Stimulated activated CD8-positive, alpha-beta memory T cell treated with anti-CD3 and anti-CD28 coated beads, Interleukin-4, amount 100 ng/mL, for 48 hours (primary cell): ENCODE measurements at places on chromosomes 5 and 9.

- no peak for DNase-seq
Observed at GRCh38 chr9:99602854-99603253, 218.8 kb upstream of the NR4A3 start.

DNA sequence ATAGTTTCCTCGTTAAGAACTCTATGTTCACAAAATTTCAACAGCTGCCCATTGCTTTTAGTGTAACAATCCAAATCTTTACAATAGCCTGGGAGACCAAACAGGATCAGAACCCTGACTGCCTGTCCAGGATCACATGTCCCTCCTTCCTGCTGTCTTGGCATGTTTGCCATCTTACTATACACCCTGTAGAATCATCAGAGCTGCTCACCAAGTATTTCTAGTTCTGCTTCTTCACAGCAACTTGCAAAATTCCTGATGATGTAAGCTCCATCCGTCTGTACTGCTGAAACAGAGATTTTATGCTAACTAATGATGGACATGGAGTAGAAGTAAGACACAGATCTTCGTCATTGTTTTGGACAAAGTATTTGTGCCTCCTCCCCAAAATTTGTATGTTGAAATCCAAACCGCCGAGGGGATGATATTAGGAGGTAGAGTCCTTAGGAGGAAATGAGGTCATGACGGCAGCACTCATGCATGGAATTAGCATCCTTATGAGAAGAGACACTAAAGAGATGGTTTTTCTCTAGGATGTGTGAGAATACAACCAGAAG, 464.9 kb upstream of the BRINP1 start:
- no peak for DNase-seq

- DNase-seq = no peak
Observed at GRCh38 chr5:137705106-137705505, 30.8 kb downstream of the KLHL3 start.

DNA sequence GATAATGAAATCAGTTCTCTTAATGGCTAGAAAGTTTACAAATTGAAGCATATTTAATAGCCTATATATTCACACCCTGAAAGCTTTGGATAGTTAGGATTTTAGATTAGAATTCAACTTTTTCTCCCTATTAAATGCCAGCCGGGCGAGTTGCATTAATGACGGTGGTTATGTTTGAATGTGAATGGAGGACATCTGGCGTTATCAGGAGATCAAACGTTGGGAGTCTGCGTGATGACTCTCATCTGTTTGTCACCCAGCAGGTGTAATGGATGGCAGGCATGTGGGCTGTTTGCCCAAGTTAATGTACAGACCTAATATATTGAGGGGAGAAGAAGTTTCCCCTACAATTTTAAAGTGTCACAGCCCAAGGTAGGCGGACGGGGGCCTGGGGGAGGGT, 1227.7 kb upstream of the WWC1 start:
- DNase-seq = no peak

- DNase-seq = no peak
Observed at GRCh38 chr9:7055171-7055903, 297.6 kb downstream of the KDM4C start.

DNA sequence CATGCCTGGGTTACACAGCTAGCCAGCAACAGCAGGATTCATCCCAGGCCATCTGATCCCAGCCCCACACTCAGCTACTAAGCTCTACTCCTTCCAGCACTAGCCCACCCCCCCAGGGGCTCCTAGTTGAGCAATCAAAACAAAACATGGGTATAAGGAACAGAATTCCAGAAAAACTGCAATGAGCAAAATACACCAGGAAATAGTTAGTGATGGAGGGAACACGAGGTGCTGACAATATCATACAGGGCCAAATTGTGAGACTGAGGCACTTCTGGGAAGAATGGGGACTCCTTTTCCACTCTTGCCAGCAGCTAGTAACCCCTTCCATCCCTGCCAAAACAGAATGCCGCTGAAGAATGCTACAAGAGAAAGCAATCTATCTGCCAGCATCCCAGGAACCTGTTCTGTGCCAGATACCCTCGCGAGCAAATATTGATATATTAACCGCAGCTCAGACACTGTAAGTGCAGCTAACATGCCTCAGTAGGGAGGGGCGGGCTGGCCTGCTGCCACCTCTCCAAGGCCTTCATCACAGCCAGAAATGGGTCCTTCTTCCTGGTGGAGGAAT, 161.4 kb downstream of the SLIT3 start:
- DNase-seq = no peak

DNA sequence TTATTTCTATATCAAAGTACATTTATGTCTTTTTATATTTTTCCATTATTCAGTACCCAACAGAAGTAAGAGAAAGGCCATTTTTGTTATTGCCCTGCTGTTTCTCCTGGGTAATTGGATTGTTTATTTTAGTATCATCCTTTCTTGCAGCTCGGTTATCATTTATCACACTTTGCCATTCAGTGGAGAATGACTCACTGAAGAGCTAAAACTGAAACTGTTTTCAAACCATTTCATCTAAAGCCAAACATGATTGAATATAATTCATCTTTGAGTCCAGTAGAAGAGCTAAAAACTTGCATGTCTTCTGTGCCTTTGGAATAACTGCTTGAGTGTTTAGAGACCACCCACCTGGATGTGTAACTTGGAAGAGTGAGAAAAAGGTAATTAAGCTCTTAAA, 139.5 kb upstream of the PRDM9 start:
- DNase-seq = no peak

- DNase-seq = no peak
Observed at GRCh38 chr5:82276800-82277612, 1.1 kb downstream of the RPS23 start.

- DNase-seq = no peak
Observed at GRCh38 chr9:122144836-122145591, 14.6 kb downstream of the NDUFA8 start.

GRCh38 chr5:39108987-39109386, 34.8 kb upstream of the RICTOR start:
- no peak for DNase-seq

- no peak for DNase-seq
Observed at GRCh38 chr5:135434591-135435466, 12.3 kb downstream of the DCANP1 start.

DNA sequence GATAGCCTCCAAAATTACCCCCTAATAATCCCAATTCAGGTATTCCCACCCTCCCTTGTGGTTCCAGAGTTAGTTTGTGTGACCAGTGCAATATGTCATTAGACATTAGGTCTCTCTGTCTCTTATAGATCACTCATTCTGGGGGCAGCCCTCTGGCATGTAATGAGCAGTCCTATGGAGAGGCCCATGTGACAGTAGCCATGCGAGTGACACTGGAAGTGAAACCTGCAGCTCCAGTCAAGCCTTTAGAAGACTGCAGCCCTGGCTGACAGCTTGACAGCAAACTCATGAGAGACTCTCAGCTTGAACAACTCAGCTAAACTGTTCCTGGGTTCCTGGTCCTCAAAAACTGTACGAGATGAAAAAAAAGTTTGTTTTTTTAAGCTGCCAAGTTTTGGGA, 54.0 kb upstream of the HSPB3 start:
- no peak for DNase-seq

DNA sequence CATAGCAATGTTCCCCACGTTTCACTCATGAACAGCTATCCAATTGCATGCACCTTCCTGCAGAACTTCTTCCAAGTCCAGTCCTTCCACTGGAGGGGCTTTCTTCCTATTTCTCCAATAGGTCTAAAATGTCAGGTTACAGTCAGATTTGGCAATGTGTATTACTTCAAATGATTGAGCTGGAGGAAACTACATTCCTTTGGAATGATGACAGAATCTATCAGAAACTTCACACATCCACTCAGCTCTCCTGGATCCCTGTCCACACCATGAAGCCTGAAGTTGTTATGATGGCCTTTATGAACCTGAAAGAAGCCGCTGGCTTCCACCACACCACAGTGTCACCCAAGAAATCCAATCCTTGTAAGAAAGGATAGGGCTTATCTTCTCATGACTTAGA, 32.2 kb downstream of the FBXW2 start:
- DNase-seq = no peak

DNA sequence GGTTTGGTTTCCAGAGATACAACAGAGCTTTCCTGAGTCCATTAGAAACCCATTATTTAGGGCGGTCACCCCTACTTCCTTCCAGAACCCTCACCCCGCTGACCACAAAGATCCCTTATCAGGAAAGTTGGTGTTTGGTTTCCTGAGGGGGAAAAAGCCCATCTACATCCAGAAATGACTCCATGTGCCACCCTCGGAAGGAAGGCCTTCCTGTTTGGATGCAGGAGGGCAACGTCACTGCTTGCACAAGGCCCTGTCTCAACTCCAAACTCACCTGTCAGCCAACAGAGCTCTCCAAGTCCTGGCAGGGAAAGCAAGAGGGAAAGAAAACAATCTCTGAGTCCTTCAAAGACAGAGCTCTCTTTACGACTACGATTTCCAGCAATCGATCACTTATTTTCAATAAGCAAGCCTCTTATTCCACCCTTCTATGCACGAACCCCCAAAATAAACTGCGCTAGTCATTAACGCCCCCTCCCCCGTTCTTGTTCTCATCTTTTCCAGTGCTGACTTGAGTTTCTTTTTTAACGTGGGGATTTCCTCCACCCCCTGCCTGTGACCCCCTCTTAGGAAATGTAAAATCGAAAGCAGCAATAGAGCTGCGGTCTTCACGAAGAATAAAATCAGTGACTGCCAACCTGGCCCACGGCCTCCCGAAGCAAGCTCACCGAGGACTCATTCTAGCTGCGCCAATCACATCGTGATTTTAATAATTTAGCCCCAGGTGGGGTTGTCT, 35.7 kb upstream of the NTNG2 start:
- DNase-seq = peak; percentile 48

DNA sequence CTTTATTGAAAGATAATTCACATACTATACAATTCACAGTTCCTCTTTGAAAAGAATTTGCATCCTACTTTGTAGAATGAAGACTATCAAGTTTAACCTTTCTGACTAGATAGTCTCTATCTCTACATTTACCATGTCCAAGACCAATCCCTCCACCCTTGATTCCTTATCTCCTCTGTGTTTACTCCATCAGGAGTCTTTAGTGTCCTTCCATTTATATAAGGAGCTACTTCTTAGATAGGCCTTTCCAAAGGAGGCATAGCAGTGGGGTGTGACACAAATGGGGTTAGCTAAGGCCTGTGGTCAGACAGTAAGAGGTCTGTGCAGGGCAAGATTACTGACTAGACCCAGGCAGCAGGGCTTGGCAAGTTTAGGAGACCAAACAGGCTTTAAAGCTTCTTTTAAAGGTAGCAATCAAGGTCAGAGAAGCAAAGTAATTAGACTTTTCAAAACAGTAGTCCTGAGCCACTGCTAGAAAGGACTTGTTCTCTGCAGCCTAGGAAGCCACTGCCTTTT, 11.1 kb upstream of the DMXL1 start:
- no peak for DNase-seq

GRCh38 chr5:117220730-117221129, 646.1 kb upstream of the SEMA6A start:
- DNase-seq = no peak

GRCh38 chr5:142184988-142185387, 76.4 kb downstream of the NDFIP1 start:
- DNase-seq = no peak

GRCh38 chr5:122312591-122313406, 762 bp downstream of the SNCAIP start:
- DNase-seq = no peak

- no peak for DNase-seq
Observed at GRCh38 chr5:166772770-166773169, 1518.7 kb upstream of the WWC1 start.

- no peak for DNase-seq
Observed at GRCh38 chr9:12394105-12394504, 299.1 kb upstream of the TYRP1 start.

DNA sequence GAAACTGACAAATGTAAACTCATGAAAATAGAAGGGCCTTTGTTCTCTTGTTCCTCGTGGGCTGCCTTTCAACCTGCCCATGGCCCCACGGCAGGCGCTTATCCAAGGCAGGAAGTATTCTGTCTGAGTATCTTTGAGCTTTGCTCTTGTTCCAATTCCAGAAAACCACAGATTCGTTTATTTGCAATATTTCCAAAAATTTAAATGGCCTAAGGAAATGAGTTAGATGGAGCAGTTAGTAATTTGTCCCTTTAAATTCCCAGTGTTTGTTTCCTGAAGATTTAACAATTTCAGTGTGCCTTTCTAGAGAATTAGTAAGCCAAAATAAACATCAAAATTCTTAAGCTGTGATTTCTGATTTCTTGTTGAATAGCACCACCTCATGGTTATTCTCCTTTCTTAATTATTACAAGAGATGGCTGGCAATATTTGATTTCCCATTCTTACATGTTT, 299.4 kb upstream of the RASA1 start:
- no peak for DNase-seq

DNA sequence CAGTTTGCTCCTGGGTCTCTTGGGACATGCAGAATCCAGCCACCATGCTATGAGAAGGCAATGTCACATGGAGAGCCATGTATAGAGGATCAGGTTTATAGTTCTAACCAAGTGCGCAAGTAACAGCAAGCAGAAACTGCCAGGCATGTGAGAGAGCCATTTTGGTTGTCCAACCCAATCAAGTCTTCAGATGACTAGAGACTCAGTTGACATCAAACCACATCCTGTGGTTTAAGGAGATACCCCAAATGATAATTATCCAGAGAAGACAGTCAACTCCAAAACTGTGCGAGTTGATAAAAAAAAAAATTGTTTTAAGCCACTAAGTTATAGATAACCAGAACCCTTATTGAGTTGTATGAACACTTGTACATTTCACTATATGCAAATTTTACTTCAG, 40.2 kb downstream of the TMEM232 start:
- no peak for DNase-seq

DNA sequence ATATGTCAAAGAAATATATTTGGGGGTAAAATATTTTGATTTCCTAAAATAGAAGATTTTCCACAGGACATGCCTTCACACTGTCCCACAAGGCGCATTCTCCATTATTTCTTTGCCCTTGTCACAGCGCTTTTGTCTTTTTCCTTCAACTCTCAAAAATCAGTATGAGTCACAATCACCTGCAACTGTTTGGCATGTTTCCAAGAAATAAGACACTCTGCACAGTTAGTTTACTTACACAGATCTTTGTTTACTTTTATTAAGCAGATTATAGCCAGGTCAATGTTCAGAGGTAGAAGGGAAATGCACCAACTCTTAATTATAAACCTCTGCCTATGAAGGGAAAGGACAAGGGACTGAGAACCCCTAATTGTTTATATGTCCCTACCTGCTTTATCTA, 9.5 kb downstream of the CEMIP2 start:
- DNase-seq = no peak

DNA sequence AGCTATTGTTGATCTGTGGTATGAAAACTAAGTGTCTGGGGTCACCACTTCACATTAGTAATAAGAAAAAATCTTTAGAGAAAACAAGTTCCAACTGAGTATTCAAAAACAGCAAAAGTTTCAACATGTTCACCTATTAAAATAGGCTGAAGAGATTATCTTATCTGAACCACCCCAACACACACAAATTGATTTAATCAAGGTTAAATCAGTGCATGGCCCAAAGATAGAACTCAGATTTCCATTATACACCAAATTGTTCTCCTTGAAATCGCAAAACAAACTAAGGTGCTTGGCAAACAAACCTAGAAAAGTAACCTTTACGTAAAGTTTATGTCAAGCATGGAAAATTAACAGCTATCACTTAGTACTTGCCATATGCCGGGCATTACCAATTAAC, 61.1 kb downstream of the TMEM161B start:
- no peak for DNase-seq

GRCh38 chr9:85112391-85112790, 442.9 kb downstream of the NTRK2 start:
- DNase-seq = no peak

- DNase-seq = no peak
Observed at GRCh38 chr5:136457390-136458013, 92.2 kb upstream of the TRPC7 start.
